ENCODE measurements at places on chromosomes 11 and 22.

- DNase-seq, result no peak
These were observed 18.9 kb downstream of the TEAD1 start for GRCh38 chr11:12693094-12693478.

DNA sequence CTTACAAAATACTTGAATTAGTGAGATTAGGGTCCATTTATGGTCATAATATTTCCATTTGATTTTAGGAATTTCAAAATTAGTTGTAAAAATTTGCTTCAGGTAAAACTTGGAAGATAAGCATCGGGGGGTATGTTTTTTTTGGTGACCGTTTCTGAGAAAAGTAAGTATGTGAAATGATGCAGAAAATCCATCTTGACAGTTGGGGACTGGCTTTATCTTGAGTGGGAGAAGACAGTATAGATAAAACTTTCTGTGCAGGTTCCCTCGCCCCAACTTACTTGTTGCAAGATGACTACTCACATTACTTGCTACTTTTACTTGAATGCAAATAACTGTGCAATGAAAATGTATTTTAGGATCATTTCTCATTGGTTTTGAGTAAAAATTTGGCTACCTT is 49.5 kb downstream of the DNAJC24 start:
- DNase-seq, result no peak

- DNase-seq, result no peak
These were observed 14.5 kb upstream of the BBOX1 start for GRCh38 chr11:27025957-27026733.

GRCh38 chr22:45999379-45999971 is 22.5 kb upstream of the WNT7B start:
- no peak for DNase-seq

DNA sequence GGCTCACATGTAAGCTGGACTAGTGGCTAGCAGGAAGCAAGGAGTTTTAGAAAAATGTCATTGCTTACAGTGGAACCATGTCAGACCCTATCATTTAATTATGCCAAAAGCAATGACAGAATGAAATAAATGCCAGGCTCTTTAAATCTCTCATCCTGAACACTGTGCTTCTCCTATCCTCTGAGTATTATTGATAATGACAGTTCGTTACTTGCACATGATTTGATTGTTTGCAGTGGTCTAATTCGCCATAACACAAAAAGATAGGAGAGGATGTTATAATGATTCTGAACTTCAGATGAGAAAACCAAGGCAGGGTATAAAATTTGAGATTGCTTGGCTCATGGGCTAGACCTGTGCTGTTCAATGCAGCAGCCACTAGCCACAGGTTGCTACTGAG is 68.2 kb downstream of the FLI1 start:
- no peak for DNase-seq

DNA sequence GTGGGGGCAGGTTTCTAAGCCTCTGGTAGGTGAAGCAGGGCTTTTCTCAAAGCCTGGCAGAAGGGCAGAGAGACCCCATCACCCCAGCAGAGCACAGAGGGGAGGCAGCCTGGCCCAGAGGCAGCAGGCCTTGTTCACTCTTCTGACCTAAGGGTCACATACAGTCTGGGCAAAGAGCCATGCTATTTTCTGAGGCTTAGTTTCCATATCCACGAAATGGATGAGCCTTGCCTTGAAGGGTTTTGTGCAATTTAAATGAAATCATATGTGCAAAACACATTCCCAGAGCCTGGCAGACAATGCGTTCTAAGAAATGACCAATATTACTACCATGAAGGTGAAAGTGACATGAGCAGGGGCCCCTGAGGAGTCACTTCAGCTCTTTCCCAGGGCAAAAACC is 44.5 kb downstream of the HIRA start:
- DNase-seq, result no peak

GRCh38 chr11:57641011-57641807 is 8.5 kb downstream of the YPEL4 start:
- no peak for DNase-seq

DNA sequence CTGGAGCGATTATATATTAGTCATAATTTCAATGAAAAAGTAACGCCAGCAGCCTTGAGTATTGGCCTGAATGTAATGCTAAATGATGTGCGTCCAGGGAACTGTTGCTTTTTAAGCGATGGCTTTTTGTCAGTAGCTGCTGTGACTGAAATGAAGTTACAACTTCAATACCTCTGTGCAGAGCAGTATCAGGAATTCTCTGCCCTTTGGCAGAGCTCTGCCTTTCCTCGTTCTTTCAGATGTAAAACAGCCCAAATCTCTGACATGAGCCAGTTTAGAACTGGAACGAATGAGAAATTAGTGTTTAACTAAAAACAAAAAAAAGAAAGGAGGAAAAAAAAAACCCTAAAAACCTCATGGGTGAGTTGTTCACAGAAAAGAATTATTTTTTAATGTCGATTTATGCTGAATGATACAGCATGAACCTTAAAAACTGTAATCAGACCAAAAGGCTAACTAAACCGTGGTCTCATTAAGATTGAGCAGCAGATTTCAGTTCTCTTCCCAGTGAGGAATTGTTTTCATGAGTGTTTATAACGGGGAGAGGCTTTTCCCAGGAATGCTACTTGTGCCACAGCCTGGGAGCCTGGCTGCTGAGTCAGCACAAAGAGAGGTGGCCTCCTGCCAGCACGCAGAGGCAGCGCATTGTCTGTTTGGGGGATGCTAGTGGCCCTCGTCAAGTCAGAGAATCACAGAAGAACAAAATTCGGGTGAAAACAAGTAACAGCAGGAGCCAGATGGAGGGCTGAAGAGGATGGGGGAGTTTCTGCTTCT is 146.2 kb upstream of the RASSF10 start:
- peak; percentile 77 for DNase-seq

- peak; percentile 91 for DNase-seq
These were observed 110.1 kb downstream of the NOX4 start for GRCh38 chr11:89381094-89381493.

GRCh38 chr11:130188585-130189347 is 29.2 kb downstream of the ST14 start:
- no peak for DNase-seq

DNA sequence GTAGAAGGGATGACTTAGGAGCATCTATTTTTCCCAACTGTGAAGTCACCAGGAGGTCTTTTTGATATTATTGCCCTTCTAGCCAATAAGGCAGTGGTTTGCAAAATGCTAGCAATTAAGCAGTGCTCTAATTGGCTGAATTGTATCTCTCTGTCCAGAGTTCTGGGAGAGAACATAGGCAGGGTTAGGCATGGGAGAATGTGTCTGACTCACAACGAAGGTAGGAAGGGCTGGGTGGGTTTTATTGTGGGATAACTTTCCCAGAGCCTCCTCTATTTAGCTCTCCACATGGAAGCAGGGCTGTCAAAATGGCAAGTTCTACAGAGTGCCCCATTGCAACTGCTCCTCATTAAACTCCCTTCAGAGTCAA is 415.9 kb upstream of the CADM1 start:
- DNase-seq, result no peak

DNA sequence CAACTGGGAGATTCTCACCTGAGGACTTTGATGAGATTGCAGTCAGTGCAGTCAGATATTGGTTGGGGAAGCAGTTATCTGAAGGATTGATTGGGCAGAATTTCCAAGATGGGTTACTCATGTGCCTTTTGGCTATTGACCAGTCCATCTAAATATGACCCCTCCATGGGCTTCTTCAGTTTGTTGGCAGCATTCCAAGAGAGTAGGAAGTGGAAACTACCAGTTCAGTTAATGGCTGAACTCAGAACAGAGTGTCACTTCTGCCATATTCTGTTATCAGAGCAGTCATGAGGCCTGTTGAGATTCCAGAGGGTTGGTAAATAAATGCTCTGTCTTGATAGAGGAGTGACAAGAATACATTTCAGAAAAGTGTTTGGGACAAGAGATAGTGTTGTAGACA is 71.0 kb downstream of the CYP2R1 start:
- no peak for DNase-seq
